ENCODE measurements at places on chromosomes 5 and 9.

DNA sequence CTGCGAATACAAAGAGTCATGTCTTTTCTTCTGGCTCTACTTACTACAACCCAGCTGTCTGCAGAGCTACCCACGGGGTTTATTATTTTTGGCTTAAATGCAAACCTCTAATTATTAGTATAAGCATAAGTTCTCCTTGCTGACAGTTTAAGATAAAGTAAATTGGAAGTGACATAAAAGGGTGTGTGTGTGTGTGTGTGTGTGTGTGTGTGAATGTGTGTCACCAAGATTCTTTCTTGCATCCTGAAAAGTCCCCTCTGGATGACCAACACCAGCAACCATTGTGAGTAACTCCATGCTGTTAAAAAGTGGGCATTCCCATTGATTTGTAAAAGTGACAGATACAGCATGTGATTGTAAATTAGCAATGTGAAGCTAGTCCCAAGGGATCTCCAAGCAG, 803.8 kb upstream of the ZNF608 start:
- no peak for DNase-seq

GRCh38 chr5:106269252-106269843, 1401.4 kb downstream of the EFNA5 start:
- DNase-seq, result no peak

DNA sequence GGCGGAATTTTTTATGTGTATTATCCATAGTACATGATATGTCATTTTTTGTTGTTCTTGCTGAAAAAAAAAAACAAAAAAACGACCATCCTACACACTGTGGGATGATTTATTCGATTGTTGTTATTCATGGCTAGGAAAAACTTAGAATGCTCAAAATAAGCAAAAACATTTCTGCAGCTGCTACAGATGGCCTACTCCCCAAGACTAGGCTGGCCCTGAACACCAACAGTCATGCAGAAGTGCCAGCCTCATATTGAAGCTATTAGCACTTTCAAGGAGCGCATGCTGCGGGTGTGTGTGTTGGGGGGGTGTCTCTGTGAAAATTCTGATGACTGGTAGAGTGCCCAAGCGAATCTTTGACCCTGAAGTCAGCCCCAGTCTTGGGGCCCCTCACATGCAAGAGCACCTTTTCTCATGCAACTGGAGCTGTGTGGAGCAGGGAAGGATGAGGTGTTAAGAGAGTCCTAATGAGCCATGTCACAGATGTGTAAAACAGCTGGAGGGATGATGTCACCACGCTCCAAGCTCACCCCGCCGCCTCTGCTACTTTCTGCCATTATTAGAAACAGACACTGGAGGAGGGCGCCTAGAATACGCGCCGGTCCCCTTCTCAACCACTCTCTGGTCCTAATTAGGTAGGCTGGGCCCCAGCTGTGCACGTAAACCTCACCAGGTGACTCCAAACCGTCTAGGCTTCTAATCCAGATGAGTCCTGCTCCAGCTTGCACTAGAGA, 61.0 kb upstream of the SMIM23 start:
- no peak for DNase-seq

GRCh38 chr5:14915291-14915952, 43.8 kb upstream of the ANKH start:
- DNase-seq, result no peak

GRCh38 chr5:86617309-86617755, 409 bp upstream of the COX7C start:
- DNase-seq, result no peak

DNA sequence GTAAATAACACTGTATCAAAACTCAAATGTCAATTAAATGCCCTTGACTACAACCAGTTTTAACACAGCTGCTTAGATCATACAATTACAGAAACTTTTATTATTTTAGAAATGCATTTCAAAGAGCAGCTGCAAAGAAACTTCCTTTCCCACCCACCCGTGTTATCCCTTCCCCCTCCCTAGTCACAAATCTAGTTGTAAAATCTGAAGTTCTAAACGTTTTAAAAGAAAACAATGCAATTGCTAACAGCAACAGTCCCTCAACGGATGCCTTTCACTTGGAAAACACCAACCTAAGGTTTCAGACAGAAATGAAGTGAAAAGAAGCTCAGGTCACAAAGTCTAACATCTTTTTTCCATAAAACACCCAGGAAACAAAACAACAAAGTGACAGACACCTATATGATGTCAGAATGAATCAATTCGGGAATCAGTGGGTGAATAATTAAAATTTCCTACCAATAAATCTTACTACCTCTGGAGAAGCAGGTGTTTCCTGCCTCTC, 100.3 kb downstream of the FBXW11 start:
- no peak for DNase-seq

DNA sequence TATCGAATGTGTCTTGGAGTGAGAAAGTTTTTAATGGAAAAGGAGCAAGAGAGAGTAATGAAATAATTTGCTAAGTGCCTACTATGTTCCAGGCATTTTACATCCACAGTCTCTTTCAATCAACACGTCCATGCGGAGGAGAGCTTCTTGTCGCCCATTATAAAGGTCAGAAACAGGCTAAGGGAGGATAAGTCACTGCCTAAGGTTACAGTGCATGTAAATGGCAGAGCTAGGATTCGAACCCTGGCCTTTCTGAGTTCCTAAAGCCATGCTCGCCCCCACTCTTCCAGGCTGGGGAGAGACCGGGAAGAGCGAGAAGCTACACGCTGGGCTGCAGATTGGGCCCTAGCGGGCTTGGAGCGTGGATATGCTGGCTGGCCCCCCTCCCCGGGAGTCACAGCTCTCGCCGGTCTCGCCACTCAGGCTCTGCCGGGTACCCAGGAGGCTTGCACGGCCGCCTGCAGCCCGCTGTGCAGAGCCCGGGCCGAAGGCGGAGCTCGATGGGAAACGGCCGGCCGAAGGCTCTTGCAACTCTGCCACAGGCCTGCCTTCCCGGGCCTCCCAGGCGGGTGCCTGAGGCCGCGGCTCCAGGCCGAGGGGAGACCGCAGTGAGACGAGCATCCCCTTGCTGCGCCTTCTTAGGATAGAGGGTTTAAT, 775 bp upstream of the LHX2 start:
- no peak for DNase-seq
